ENCODE measurements at places on chromosomes 1 and 21. TPM values are rescaled to one million over a fixed set of nuclear protein-coding genes. Genes with fewer than 3 reads are reported as not detected.

CCDC24 gene
- 2.9 TPM for total RNA-seq

SPRR5 gene
- not detected for total RNA-seq

CD1B gene
- not detected for total RNA-seq

ANKRD65 gene
- total RNA-seq = 1.2 TPM

FCRLA gene
- not detected for total RNA-seq

VANGL1 gene
- 1.2 TPM for total RNA-seq

GSTM1 gene
- 30.3 TPM for total RNA-seq

WLS gene
- total RNA-seq = 8.6 TPM

KCNA3 gene
- 0.18 TPM for total RNA-seq

ERRFI1 gene
- total RNA-seq = 537 TPM

S100A7A gene
- total RNA-seq = not detected

ALPL gene
- total RNA-seq = 1.5 TPM

PTGFRN gene
- total RNA-seq = 1.5 TPM

HSF2BP gene
- not detected for total RNA-seq

- peak; percentile 85 for DNase-seq
Observed at GRCh38 chr1:226973898-226974543, 33.9 kb downstream of the COQ8A start.

- no peak for DNase-seq
Observed at GRCh38 chr1:30335389-30335996, 387.9 kb downstream of the MATN1 start.

- DNase-seq = no peak
Observed at GRCh38 chr1:64421377-64421776, 48.6 kb upstream of the CACHD1 start.

- DNase-seq = no peak
Observed at GRCh38 chr1:145887631-145888030, 2.0 kb upstream of the ANKRD35 start.

DNA sequence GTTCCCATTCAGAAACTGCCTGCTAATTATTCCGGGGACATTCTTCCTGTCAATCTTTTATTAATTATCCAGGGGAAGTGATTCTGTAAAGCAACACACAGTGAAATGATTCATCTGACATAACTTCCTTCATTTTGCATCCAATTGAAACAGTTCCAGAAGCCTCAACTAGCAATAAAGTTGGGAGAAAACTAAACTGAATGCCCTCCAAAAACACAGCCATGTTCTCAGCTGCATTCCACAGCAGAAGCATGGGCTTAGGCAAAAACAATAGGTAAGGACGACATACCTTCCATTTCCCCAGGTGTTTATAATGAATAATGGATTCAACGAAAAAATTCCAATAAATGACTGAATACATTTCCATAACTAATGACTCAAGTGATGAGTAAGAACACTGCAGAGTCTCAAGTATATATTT is 36.9 kb upstream of the TARBP1 start:
- no peak for DNase-seq

DNA sequence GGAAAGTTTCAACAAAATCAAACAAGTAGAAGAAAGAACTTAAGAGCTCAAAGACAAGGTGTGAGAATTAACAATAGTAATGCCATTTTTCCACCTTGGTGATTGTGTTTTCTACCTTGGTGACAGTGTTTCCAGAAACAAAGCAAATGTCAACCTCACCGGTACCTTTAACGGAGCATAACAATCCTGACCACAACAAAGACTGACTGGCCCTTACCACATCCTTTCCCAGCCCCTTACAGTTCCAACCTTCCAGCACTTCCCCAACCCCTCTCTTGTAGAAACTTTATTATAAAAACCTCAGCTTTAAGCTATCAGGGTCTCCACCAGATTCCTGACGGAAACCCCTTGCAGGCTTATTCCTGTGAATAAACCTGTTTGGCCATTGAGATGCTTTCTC is 16.7 kb downstream of the STYXL2 start:
- DNase-seq = no peak

GRCh38 chr1:223741861-223742260 is 29.5 kb downstream of the CAPN2 start:
- DNase-seq = no peak

GRCh38 chr1:54012863-54013262 is 5.1 kb downstream of the LDLRAD1 start:
- no peak for DNase-seq

DNA sequence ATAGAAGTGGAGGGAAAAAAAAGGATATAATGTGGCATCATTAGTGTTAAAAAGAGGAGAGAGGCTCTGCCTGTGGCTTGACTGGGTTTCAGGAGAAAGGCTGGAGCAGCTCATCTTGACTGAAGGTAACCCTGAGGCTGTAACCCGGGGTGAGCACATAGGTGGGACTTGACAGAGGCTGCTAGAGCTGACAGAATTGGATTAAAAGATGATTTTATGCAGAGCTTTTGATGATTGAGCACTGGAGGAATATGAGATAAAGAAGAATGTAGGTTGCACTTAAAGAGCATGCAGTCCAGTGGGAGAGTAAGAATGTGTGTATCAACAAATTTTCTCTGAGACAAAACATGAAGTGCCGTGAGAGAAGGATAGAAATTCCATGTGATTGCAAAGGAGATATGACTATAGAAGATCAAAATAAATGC is 17.3 kb downstream of the LAMC1 start:
- DNase-seq = no peak

GRCh38 chr1:67847466-67847865 is 14.2 kb upstream of the GNG12 start:
- no peak for DNase-seq

GRCh38 chr1:75366595-75366994 is 232.4 kb downstream of the LHX8 start:
- DNase-seq = no peak

GRCh38 chr21:45032332-45032731 is 42.0 kb upstream of the ADARB1 start:
- DNase-seq = no peak

- DNase-seq = no peak
Observed at GRCh38 chr1:31787261-31787660, 23.1 kb upstream of the ADGRB2 start.

DNA sequence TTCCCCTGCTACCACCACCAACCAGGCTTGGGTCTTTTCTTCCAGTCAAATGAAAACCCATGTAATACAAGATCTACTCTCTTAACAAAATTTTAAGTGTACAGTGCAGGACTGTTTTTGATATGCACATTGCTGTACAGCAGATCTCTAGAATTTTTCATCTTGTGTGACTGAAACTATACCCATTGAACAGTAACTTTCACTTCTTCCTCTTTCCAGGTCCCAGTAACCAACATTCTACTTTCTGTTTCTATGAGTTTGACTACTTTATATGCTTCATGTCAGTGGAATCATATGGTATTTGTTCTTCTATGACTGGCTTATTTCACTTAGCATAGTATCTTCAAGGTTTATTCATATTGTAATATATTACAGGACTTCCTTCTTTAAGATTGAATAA is 45.3 kb upstream of the PLPPR4 start:
- no peak for DNase-seq

DNA sequence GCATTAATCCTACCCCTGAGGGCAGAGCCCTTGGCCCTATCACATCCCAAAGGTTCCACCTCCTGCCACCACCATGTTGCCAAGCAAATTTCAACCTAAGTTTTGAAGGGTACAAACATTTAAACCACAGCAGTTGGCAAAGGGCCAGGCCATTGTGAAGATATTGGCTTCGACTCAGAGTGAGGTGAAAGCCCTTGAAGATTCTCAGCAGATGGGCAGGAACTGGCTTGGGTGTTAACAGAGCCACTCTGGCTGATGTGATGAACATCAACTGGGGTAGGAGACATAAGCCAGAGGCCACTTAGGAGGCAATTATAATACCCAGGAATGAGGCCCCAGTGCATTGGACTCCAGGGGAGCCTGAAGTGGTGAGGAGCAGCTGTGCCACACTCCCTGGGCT is 207.7 kb upstream of the KAZN start:
- DNase-seq = no peak

DNA sequence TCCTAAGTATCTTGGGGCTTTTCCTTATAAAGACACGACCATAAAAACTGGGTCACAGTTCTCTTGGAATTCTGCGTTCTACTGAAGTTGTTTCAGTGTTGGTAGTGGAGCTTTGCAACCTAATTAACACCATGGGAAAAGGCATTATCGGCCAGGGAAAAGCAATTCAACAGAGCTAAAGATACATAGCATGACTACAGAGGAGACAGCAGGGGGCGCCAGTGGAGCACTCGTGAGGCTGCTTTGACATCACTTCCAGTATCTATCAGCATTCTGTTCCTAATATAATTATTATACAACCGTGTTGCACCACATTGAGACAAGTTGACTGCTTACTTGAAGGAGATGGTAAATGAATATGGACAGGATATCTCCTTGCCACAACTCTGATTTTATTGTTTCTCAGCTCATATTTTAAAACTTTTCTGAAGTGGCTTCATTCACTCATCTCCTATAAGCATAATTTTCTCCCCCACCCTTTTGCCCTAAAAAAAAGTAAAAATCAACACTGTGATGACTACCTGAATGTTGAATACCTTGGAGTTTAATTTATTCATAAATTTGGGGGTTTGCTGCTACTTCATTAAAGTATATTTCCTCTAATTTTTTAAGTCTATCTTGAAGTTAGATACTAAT is 39.4 kb downstream of the ZP4 start:
- DNase-seq = no peak

GRCh38 chr1:231806623-231807495 is 180.3 kb downstream of the DISC1 start:
- DNase-seq = peak; percentile 15

- no peak for DNase-seq
Observed at GRCh38 chr1:50829014-50829958, 130.8 kb downstream of the FAF1 start.

DNA sequence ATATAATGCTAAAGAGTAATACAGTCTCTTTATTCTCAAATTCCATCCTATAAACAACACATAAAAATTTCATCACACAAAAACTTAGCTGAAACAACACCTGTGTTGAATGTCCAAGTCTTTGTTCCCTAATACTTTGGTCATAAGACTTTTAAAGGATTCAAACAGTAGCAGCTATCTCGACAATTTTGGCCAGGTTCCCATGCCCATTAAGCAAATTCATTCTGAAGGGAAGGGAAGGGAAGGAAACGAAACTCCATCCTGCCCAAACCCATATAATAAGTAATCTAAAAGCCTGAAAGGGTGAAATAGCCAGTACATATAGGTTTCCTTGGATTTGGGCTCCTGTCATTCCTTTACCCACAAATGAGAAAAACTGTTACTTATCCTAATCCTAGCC is 7.5 kb downstream of the IVNS1ABP start:
- DNase-seq = no peak

- DNase-seq = no peak
Observed at GRCh38 chr21:44896561-44897286, 23.2 kb upstream of the PTTG1IP start.

GRCh38 chr1:94974824-94975223 is 47.9 kb upstream of the CNN3 start:
- DNase-seq = no peak

DNA sequence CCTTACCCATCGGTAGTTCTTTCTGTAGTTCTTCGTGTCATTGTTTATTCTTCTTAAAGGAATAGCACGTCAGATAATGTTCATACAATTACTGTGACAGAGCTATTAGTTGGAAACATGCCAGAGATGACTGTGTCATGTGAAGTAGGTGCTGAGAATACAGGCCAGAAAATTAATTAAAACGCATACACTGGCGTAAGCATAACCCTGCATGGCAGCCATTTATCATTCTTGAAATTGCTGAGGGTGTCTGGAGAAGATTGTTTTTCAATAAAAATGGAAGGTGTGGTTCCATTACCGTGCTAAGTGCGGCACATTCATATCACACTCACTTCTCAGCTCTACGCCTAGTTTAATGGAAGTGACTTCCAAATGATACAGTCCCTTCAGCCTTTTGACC is 7.8 kb downstream of the ETS2 start:
- DNase-seq = no peak

DNA sequence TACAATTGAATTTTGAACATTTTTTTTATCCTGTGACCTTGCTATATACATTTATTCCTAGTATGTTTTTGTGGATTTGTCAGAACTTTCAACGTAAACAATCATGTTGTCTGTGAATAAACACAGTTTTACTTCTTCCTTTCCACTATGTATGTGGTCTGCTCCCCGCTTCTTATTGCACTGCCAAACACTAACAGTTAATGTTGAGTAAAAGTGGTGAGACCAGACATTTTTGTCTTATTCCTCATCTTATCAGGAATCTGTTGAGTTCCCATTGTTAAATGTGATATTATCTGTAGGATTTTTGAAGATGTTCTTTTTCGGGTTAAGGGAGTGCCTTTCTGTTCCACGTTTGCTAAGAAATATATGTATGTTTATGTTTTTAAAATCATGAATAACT is 45.9 kb downstream of the CAMSAP2 start:
- no peak for DNase-seq

DNA sequence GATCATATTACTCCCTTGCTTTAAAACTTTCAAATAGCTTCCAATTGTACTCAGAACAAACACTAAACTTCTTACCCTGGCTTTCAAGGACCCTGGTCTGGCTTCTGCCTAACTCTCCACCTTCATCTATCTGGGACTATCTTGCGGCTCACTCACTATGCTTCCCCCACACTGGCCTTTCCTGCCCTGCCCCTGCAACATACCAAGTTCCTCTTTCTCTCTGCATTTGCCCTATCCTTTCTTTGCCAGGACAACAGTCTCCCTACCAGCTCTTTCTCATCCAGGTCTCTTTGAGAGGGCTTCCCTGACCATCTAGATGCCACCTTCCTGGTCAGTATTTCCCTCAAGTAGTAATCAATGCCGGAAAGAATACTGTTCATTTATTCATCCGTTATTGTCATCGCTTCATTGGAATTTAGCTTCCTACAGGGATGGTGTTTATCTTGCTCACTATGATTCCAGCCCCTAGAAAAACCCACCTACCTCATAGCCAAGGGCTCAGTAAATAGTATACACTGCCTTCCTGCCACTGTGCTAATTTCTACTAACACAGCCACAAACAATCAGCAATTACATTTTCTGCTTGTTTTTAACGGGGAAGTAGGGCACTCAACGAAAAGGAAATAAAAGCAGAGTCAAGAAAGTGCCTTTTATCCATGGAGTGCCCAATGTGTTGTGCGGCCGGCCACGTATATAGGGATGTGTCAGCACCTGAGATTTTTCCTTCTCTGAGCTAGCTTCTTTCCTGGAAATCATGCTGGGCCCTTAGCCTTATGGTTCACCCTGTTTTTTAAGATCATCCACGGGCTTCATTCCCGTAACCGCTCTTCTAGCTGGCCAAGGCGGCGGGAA is 521 bp upstream of the CDC7 start:
- DNase-seq = no peak

GRCh38 chr1:222975472-222976122 is 160.8 kb downstream of the DISP1 start:
- DNase-seq = no peak
